ENCODE measurements at places on chromosomes 5 and 9.

DNA sequence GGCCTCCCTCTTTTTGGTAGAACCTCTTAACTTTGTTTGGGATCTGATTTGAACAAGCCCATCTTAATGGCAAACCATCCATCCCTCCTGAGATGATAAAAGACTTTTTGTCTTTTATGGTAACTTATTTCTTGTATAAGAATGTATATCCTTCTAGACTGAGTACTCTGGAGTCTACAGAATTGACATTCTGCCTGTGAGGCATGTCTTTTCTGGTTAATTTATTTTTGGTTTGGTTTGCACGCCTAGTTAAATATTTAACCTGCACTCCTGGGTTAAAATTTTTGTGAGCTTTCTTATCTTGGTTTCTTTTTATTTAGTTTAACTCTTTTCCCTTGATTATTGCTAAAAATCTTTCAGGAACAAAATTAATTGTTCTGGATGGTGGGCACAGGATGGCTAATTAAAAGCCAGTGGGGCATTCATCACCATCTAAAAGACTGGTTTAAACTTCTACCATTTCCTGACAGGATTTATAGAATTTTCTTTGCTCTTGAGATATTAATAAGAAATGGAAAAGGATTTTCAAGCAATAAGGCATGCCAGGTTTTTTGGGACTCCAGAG, 50.3 kb downstream of the PHAX start:
- no peak for DNase-seq

DNA sequence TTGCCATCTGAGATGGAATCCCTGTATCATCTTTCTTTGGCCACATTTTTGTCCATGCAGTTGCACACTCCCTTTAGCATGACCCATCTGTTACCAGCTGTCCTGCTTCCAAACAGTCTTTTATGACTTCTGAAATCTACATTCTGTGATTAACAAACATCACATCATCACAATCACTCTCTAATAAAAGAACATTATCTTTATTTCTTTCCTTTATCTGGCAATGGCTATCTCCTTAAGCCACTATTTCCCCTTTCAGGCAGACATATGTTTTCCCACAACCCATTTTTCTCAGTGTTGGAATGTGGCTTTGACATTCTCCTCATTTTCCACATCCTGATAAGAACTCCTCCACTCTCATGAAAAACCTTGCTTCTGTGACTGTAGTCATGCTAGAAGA, 141.0 kb downstream of the ST8SIA4 start:
- no peak for DNase-seq

GRCh38 chr9:124343533-124344290, 71.5 kb downstream of the PSMB7 start:
- DNase-seq: no peak

DNA sequence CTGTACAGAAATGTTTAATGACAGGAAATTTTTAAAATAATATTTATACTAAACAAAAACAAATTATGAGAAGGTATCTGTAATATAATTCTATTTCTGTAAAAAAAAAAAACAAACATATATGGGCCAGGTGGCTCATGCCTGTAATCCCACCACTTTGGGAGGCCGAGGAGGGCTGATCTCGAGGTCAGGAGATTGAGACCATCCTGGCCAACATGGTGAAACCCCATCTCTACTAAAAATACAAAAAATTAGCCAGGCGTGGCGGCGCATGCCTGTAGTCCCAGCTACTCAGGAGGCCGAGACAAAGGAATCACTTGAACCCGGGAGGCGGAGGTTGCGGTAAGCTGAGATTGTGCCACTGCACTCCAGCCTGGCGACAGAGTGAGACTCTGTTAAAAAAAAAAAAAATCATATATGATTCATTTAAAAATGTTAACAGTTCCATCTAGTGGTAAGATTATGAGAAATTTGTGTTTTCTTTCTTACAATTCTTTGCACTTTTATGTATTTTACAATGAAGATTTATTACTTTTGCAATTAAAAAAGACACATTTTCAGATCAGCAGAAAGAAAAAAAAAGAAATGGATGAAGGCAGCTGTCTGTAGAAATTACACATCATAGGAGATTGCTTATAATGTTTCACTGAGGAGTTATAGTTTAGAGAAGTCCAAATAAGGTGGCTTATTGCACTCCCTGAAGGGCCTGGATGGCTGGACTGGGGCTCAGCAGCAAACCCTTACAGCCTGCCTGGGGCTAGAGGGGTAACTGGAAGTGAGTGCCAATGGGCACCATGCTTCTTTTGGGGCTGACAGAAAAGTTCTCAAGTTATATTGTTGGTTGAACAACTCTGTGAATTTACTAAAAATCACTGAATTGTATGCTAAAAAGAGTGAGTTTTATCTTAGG, 20.3 kb downstream of the C9orf153 start:
- DNase-seq: no peak

DNA sequence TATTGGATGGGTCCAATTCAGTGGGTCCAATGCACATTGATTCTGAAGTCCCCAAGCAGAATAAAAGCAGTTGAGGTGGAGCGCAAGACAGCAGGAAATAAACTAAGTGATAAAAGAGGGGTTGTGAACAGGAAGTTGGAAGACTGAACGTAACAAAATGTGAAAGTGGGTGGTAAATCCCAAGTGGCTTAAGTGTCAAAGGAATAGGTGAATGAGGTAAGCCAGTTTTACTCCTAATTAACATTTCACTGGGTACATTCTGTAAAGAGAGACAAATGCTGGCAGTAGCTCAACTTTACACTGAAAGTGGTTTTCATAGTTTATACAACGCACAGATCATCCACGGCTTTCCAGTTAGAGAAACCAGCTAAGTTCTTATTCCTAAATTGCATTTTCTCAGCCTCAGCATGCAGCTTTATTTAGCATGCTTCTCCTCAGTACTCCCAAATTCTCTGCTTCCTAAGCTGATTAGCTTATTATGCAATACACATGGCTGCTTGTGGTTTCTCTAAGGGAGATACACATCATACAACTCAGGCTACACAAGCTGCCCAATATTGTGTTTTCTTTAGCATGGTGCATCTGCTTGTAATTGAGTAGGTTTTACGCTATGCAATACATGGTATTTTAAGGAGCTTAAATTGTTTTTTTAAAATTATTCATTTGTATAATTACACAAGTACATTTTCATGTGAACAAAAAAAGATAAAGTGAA, 34.2 kb upstream of the HSD17B4 start:
- no peak for DNase-seq

- DNase-seq: no peak
These were observed 99.8 kb upstream of the DAP start for GRCh38 chr5:10860645-10861422.

- DNase-seq: no peak
These were observed 292.2 kb downstream of the CYLC2 start for GRCh38 chr9:103287361-103287760.

GRCh38 chr9:71681708-71682272, 86.5 kb downstream of the CEMIP2 start:
- no peak for DNase-seq

- DNase-seq: no peak
These were observed 19.0 kb downstream of the CXXC5 start for GRCh38 chr5:139667001-139667729.

GRCh38 chr5:126189231-126189630, 234.0 kb upstream of the GRAMD2B start:
- DNase-seq: no peak

DNA sequence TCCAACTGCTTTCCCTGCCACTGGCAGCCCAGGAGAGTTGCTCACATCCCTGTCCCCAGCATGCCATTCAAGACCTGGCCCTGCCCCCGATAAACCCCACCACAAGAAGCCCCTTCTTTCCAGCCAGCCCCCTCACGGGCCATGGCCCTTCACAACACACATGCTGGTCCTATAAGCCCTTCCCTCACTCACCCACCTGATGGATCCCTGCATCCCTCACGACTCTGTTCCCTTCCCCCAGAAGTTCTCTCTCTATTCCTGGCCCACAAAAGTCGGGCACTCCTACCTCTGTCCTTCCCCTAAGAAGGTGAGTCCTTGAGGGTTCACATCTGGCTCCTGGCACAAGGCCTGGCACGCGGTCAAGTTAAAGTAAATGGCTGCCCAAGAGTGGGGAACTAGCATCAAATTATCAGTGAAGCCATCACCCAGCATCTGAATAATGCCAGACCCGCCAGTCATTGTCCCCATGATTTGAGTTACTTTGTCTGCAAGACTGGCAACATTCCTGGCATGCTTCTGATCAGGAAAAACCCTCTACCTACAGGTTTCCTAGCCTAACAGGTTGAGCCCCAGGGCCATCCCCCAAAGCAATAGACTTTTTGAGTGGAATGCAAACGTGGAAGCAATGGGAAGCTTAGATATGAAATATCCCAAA, 65.9 kb downstream of the CRB2 start:
- no peak for DNase-seq

DNA sequence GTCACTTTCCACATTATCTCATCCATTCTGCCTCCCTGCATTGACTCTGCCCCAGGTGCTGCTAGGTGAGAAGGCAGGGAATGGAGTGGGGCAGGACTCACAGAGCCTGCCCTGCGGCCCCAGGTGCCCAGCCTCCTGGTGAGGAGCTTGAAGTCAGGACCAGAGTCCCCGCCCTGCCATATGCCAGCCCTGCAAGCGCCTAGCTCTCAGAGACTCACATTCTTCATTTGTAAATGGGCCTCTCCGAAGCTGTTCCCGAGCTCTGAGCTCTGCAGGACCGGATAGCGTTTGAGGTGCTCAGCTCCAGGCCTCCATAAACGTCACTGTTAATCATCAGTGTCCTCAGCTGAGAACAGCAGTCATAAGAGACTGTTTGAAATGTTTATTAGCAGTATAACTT, 75.1 kb upstream of the STXBP1 start:
- DNase-seq: no peak

DNA sequence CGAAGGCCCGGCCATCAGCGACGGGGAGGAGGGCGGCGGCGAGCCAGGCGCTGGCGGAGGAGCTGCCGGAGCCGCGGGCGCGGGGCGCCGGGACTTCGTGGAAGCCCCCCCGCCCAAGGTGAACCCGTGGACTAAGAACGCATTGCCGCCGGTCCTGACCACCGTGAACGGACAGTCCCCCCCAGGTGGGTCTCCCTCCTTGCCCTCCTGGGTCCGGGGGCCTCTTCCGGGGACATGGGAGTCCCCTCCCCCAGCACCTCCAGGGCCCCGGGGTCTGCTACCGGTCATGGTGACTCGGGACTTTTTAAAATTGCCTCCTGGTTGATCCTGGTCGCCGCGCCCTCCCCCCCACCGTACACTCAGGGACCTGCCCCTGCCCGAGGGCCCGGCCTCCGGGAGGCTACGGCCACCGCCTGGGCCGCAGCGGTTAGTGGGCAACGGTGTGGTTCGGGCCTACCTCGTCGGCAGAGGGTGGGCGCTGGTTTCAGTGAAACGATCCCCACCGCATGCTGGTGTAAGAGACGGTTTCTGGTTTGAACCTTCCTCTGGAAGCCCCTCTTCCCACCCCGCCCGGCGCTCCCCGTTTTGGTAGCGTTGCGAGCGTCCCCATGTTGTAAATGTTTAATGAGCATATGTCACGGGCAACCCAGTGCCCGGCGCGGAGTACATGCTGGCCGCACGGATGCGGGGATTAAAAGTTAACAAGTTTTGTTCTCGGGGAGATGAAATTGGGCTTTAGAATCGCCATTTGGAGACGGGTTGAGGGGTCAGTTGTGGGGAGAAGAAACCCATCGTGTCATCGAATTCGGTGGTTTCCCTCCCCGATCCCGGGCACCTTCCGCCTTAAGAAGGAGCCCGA, 1.1 kb downstream of the LARP1 start:
- DNase-seq: peak; percentile 32

DNA sequence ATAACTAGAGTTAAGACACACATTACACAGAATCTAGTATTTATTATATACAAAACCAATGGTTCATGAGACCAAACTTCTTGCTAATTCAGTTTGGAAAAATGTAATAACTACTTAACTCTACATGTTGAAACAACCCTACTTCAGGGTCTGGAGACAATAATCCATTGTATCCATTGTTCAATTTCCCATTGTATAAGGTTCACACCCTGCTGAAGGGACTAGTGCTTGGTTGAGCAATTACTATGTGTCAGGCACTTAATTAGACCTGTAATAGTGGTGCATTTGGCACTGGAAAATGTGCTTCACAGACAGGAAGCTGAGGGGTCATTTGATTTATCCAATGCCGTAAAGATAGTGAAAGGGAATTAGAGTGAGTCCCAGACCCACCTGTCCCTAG, 114.3 kb upstream of the PAPPA start:
- DNase-seq: no peak

DNA sequence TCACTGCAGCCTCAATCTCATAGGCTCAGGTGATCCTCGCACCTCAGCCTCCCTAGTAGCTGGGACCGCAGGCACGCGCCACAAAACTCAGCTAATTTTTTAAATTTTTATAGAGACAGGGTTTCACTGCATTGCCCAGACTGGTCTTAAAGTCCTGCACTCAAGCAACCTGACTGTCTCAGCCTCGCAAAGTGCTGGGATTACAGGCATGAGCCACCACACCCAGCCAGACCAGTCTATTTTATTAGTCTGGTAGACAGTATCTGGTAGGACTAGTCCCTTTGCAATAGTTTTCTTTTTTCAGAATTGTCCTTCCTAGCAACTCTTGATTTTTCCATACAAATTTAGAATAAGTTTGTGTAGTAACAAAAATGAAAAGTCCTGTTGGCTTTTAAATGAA, 14.1 kb upstream of the GPR150 start:
- DNase-seq: no peak

GRCh38 chr5:106853266-106853665, 817.5 kb downstream of the EFNA5 start:
- DNase-seq: no peak

DNA sequence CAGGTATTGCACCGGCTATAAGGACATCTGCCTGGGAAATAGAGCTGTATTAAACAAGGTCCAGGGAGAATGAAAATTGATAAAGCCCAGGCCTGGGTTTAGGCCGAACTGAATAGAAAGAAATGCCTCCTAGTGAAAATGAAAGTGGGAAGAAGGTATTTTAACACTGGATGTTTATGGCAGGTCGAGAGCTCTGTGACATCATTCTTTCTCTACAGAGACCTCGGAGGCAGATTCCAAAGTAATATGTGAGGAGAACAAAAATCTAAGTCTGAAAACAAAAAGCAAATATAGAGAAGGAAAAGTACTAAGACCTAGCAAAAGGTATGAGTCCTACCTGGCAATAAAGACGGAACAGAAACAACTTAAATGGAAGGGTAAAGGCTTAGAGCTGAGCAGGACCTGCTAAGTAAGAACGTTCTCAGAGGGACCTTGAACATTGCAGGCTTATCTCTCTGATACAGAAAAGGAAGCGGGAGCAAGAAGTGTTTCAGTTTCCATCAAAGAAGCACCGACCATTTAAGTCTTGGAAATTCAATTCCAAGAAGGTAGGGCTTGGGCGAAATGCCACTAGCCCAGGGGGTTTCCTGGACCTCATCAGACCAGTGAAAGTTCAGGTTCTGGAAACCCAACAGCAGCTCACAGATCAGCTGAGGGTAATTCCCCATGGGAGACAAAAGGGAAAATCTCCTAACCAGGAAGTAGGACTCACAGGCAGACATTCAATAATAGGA, 80.0 kb downstream of the SUSD1 start:
- no peak for DNase-seq

GRCh38 chr5:177402271-177403043, 2.0 kb upstream of the PFN3 start:
- DNase-seq: peak; percentile 40

GRCh38 chr9:123678038-123678877, 251.7 kb downstream of the DENND1A start:
- no peak for DNase-seq
